ENCODE measurements at places on chromosomes 5 and 9. TPM values are rescaled to one million over a fixed set of nuclear protein-coding genes. Genes with fewer than 3 reads are reported as not detected.

DNA sequence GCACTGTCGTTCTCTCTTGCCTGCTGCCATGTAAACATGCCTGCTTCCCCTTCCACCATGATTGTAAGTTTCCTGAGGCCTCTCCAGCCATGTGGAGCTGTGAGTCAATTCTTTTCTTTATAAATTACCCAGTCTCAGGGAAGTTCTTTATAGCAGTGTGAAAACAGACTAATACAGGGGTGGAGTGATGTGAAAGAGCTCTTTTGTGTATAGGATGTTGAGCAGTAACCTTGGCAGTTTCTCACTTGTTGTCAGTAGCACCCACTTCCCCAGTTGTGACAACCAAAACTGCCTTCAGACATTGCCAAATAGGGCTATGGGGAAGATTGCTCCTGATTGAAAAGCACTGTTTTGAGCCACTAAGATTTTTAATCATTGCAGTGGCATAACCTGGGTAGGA lies 552.2 kb upstream of the ZNF462 start:
- H3K27ac ChIP-seq = no peak overlapping the region
- no peaks in the 10 kb centered on the region for H3K4me1 ChIP-seq
- no peak overlapping the region for H3K4me3 ChIP-seq
- H3K27me3 ChIP-seq = no peaks in the 10 kb centered on the region

DNA sequence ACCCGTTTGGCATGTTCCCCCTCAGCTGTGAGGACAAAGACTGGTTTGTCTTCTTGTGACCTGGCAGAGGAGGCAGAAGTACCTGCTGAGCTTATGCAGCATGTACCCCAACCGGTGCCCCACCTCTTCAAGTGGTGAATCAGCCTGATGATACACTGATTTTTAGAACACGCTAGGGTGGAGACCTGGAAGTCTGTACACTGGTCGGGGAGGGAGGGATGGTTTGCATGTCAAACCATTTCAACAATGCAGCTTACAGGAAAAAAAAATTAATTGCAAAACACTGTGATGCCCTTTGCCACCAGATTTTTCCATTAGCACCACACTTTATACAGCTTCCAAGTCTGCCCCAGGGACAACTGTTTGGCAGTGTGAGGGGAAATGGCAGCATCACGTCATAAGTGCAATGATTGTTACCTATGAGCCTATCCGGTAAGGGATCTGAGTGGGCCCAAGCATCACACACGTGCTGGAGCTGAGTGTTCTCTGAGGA lies 155.1 kb upstream of the DMRT1 start:
- no peaks in the 10 kb centered on the region for H3K36me3 ChIP-seq
- no peak for DNase-seq
- no peak overlapping the region for H3K4me3 ChIP-seq
- H3K4me1 ChIP-seq = no peaks in the 10 kb centered on the region

GRCh38 chr9:111659691-111660090 lies 1.7 kb upstream of the GNG10 start:
- H3K4me1 ChIP-seq = peaks cover 22% of the 10 kb centered on the region
- H3K36me3 ChIP-seq = peaks cover 11% of the 10 kb centered on the region
- no peaks in the 10 kb centered on the region for H3K27me3 ChIP-seq
- no peak overlapping the region for H3K27ac ChIP-seq
- no peak overlapping the region for H3K4me3 ChIP-seq

DNA sequence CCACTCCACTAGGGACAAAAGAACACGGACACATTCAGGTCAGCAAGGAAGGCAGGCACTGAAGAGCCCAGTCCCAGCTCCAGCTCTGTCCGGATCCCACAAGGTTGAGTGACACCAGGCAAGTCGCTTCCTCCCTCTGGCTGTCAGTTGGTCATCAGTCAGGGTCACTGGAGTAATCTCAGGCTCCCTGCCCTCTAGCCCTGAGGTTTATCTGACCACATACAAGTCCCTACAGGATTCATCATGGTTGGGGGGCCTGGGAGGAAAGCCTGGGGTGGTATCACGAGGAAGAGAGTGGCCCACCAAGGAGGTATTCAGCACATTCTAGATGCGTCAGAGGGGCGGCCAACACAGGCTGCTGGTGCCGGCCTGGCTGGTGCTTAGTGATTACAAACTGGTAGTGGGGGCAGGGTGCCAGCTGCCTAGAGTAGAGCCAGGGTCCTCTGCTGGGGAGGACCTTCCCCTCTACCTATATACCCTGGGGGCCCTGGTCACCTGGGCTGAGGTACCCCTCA lies 81.5 kb downstream of the SHB start:
- no peaks in the 10 kb centered on the region for H3K4me1 ChIP-seq
- H3K36me3 ChIP-seq = peaks cover 2% of the 10 kb centered on the region
- H3K27me3 ChIP-seq = no peaks in the 10 kb centered on the region
- no peak for DNase-seq

DNA sequence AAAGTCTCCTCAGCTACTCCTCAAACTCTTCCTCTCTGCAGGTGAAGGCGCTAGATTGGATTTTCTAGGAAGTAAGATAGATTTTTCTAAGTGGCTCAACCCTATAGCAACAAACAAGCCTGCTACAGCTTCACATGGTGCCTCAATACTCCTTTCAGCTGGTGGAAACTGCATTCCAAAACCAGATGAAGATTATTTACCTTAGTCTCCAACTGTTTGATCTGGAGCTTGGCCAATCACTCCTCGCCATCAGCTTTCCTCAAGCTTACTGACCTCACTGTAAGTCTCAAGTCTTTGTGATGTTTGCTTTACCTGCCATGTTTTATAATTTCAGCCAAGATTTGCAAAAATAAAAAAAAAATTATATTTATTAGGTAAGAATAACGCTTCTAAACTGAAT lies 622.4 kb downstream of the CHSY3 start:
- peaks cover 8% of the 10 kb centered on the region for H3K27me3 ChIP-seq
- no peak overlapping the region for H3K4me3 ChIP-seq
- DNase-seq = no peak

GRCh38 chr5:53019320-53019719 lies 30.2 kb downstream of the ITGA2 start:
- peaks cover 19% of the 10 kb centered on the region for H3K27me3 ChIP-seq
- no peak overlapping the region for H3K27ac ChIP-seq
- peaks cover 5% of the 10 kb centered on the region for H3K4me1 ChIP-seq
- DNase-seq = no peak
- no peak overlapping the region for H3K4me3 ChIP-seq

DNA sequence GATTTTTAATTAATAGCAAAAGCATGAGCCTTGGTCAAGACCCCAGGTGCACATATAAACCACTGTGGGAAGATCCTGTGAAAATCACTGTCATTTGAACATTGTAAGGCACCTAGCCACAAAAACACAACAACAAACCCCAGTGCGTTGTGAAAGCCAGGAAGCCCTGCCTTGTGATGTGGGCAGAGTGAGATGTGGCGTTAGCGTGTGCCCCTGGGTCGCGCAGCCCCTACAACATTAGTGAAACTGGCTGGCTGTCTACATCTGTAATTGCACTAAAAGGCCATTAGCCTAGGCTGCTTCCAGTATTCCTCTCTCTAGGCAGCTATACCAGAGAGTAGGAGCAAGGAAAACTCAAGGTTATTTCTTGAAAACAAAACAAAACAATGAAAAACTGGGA lies 21.1 kb upstream of the PDZD2 start:
- peaks cover 4% of the 10 kb centered on the region for H3K4me1 ChIP-seq
- peaks cover 25% of the 10 kb centered on the region for H3K27me3 ChIP-seq
- H3K27ac ChIP-seq = no peak overlapping the region
- no peak for DNase-seq

The VAV2 gene
- total RNA-seq = 6.5 TPM

The TMEFF1 gene
- total RNA-seq = not detected

The PLEKHG4B gene
- 0.23 TPM for total RNA-seq

All from activated CD4-positive, alpha-beta T cell treated with anti-CD3 and anti-CD28 coated beads for 36 hours (primary cell).